Activated naive CD8-positive, alpha-beta T cell treated with anti-CD3 and anti-CD28 coated beads for 36 hours (primary cell): ENCODE measurements at places on chromosomes 11 and 22.

DNA sequence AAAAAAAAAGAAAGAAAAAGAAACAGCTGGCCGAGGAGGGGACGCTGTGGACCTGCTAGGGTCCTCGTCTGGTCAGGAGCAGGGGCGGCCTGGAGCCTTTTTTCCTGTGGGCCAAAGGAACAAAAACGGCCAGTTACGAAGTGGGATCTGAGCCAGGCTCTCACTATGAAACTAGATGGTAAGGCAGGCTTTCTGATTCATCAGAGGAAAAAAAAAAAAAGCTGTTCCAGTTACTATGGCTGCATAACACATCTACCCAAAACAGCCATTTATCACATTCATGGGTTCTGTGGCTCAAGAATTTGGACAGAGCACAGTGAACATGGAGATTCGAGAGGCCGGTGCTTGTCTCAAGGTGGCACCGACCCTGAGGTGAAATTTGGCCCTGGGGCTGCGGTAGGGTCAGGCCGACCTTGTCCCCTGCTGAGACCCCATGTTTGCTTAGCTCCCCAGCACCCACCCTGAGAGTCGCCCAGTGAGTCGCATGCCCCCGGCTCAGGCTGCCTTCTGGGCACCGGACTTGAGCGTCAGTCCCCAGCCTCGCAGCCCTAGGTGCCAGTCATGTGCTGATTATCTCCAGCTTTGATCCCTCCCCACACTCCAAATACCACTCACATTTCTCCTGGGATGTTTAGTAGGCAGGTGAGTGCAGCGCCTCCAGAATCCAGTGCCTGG is 34.2 kb downstream of the MRGPRD start:
- DNase-seq = no peak

GRCh38 chr11:68303083-68303482 is 9.3 kb upstream of the LRP5 start:
- no peak for DNase-seq

DNA sequence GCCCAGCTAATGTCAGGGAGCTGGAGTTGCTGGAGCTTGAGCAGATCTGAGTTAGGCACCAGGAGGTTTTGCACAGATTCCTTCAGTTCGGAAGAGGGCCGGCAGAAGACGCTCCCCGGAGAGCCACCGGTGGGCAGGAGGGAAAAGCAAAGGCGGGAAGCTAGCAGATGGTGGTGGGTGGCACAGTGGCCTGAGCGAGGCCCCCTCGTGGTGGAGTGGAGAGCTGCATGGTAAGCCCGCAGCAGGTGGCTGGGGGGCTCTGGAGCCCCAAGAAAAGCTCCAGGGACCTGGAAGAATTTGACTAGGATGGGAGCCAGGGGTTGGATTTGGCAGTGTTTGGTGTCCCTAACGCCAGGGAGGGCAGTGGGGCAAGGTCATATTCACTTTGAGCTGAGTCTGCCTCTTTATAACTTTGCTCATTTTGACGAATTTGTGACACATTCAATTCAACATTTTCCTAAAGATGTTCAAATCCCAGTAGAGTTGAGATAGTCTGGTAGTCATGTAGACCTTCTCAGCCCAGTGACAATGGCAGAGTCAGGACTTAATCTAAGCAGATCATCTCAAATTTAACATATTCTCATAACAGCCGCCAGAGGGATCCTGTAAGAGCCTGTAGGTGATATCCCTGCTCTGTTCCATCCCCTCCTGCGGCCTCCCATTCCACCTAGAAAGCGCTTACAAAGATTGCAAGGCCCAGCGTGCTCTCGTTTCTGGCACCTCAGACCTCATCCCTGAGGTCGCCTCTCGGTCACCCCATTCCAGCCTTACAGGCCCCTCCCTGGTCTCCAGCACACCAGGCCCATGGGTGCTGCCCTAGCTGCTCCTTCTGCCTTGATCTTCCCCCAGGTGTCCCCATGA is 57.9 kb downstream of the TRIM29 start:
- peak; percentile 13 for DNase-seq

DNA sequence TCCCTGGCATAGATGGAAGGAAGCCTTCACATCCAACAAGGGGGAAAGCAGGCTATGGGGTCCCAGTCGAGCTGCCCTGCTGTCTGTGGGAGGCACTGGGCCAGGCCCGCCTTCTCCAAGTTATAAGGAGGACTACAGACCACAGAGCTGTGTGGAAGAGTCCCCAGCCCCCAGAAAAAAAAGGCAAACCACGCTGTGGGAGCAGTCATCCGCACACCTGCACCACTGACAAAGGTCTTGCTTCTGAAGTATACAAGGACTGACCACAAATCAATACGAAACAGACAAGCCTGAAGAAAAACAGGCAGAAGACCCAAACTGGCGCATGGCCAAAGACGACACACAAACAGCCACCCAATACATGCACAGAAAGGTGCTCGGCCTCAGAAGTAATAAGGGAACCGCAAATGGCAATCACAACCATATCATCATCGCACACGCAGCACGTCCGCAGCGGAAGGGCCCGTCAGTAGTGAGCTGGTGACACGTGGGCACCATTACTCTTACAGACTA is 384.1 kb downstream of the CTTN start:
- no peak for DNase-seq

DNA sequence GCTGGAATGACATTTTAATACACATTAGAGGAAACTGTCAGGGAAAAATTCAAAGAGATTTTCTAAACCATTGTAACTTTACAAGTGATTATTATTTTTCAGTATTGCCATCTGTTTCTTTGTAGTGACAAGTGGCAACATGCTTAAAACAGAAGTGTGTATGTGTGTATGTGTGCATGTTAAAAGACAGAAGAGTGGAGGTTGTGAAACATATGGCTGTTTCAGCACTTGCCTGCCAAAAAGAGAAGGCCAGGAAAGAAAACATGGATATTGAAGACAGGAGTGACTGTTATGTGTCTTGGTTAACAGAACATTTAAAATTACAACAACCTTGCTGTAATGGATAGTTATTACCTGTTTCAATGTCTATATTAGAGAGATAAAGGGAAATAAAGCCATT is 24.3 kb upstream of the VWA5A start:
- no peak for DNase-seq

DNA sequence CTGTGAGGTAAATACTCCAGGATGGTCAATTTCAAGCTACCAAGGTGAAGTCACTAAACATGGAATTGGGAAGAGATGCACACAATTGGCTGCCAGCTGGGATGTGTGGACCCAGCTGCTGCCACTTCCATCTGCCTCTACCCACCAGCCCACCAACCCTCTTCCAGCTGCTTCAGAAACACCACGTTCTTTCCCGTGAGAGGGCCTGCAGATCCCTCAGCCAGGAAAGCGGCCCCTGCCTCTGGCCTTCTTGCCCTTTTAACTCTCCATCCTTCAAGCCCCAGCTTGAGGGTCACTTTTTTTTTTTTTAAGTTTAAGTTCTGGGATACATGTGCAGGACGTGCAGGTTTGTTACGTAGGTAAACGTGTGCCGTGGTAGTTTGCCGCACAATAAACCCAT is 20.0 kb downstream of the PRG3 start:
- DNase-seq = no peak

DNA sequence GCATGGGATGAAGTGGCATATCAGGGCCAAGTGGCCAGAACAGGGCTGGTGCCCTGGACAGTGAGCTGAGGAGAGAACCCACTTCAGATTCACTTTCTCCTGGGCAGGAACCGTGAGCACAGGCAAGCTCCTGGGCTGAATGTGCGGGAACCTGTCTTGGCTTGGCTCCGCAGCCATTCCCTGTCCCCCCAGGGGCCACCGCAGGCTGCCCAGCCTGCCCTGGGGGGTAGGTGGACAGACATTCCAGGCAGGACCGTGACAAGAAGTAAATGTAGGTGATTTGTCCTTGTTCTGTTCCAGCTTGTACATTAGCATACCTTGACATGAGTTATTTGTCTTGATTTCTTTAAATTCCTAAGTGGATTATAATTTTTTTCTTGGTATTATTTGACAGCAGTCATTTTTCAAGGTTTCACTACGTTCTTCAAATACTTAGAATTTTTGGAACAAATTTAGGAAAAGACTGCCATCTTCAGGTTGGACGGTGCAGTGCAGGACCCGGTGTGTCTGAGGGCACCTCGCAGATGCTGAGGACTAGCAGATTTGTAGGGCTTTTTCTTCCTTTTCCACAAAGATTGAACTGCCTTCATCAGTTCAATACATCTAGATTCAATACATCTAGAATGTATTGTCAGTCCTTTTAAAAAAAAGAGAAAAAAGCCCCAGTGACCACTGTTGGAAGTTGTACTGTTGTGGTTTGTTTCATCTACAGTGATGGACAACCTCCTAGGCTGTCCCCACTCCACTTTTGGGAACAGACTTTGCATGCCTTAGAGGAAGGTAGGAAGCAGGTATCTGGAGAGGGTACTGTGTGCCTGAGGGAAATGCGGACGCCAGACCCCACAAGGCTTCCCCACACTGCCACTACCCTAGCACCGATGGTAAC is 115.1 kb upstream of the RASSF10 start:
- DNase-seq = peak; percentile 28

DNA sequence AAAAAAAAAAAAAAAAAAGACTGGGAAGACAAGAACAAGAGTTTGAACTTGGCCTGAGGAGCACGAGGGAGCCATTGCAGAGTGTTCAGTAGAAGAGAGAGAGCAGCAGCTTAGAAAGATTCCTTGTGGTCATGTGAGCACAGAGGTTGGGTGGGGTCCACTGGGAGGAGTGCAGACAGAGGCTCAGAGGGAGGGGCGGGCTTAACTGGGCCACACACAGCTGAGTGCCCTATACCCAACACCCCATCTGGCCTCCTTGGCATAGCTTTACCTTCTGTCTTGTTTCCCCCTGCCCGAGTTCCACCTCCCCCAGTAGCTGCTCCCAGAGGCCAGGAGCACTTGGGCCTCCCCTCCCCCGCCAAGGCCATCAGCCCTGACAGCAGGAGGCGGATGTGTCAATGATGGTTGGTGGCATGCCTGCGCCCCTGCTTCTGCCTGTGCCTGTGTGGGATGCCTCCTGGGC is 12.1 kb downstream of the C11orf86 start:
- DNase-seq = no peak

DNA sequence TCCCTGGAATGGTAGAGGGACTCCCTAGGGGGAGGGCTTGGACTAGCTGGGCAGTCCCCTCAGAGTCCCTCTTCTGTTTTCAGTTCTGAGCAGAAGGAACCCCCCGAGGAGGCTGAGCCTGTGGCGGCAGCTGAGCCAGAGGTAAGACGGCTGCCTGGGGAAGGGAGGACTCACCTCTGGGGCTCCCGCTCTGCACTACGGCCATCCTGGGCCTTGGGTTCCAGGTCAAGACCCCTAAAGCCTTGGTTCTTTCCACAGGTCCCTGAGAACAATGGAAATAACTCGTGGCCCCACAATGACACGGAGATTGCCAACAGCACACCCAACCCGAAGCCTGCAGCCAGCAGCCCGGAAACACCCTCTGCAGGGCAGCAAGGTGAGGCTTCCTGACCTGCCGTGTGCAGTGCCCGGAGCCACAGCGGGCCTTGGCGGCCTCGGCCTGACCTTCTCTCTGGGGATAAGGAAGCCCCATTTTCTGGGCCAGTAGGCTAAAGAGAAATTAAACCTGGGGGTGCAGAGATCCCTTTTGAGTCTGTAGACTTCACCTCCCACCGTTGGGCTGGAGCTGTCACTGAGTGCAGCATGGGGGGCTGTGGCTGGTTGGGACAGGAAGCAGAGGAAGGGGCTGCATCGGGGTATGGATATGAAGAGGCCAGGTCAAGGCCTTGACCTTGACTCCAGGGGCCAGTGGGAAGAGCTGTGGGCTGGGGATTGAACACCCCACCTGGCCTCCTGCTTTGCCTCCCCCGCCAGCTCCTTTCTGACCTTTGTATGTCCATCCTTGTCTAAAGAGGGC is 15.0 kb downstream of the INCENP start:
- no peak for DNase-seq

- DNase-seq = peak; percentile 76
Observed at GRCh38 chr22:35352214-35353111, 28.4 kb upstream of the HMOX1 start.

- no peak for DNase-seq
Observed at GRCh38 chr11:125373426-125374391, 122.4 kb downstream of the FEZ1 start.

GRCh38 chr11:22938691-22939090 is 78.4 kb upstream of the CCDC179 start:
- DNase-seq = no peak

DNA sequence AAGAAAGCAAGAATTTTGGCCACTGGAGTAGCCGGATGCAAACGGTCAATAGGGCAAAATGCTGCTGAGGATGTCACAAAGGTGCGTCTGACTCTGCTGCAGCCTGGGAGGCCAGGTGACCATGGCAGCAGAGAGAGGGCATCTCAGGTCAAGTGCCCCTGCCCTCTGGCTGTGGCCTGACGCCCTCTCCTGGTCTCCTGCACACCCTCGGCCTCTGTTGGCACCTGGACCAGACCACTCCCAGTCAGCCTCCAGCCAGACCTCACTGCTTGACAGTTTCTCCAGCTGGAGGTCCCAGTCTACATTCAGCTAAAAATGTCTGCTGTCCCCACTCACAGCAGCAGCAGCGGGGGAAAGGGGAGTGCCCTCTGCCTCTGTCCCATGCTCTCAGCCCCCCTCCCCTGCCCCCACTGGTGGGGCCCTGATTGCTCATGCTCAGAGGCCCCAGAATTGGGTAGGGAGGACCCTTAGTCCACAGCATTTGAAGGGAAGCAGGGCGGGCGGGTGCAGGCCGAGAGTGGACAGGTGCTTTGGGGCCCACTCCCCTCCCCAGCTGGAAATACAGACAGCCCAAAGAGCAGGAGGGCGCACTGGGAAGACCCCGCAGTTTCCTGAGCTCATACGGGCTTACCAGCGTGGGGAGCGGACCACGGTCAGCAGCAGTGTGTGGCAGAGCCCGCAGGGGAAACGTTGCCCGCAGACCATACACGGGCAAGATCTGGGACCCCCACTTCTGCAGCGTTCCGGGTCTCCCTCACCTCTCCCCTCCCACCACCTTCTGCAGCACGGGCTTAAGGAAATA is 1.6 kb upstream of the BRSK2 start:
- DNase-seq = no peak

DNA sequence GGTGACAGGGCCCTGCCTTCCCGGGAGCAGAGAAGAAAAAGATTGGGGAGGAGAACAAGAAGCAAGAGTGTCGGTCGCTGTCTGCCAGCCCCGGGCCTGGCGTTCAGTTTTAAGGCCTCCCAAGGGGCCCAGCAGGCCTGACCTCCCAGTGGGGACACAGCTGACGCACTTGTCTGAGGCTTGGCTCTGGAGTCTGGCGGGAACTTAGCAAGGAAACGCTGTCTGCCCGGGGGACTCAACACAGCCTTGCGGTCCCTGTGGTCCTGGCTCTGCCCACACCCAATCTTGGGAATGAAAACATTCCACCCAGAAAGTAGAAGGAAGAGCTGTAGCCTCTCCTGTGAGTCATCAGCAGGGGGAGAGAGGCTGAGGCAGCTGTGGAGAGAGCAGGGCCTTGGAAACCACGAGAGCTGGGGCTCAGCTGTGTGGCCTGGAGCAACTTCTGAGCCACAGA is 54.4 kb downstream of the TRAF6 start:
- no peak for DNase-seq

- DNase-seq = peak; percentile 33
Observed at GRCh38 chr11:47552056-47552565, 821 bp downstream of the CELF1 start.
